ENCODE measurements at places on chromosomes 2 and 18.

DNA sequence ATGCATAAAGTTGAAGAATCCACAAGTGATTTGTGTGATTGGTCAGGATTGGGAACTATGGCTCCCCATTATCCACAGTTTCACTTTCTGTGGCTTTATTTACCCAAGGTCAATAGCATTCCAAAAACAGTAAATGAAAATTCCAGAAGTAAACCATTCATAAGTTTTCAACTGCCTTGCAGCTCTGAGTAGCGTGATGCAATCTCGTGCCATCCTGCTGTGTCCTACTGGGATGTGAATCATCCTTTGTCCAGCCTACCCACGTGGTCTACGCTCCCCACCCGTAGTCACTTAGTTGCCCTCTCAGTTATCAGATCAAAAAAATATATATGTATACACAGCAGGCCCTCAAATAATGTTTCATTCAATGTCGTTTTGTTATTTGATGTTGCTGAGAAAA, 89.0 kb upstream of the DLGAP1 start:
- DNase-seq = no peak

- DNase-seq = peak; percentile 18
These were observed 14.2 kb upstream of the DOCK10 start for GRCh38 chr2:225056330-225057073.

GRCh38 chr2:218317835-218318234, 25.5 kb upstream of the TMBIM1 start:
- DNase-seq = no peak

- no peak for DNase-seq
These were observed 8.7 kb downstream of the PTH2R start for GRCh38 chr2:208415255-208415654.

- DNase-seq = no peak
These were observed 3.9 kb upstream of the NPPC start for GRCh38 chr2:231929961-231930592.

DNA sequence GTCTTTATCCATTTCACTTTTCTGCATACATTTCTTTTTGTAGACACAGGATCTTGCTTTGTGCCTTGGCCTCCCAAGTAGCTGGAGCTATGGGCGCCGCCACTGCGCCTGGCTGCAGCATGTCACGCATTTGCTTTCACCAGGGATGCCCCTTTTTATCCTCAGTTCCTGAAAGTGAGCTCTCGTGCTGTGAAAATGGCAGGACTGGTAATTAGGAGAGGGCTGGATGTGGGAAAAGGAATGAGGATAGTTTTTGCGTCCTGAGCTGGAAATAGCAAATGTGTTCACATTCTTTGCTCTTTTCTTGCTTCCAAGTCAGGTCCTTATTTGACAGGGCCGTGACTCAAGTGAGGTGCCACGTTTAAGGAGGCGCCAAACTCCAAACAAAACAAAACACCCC, 104.6 kb downstream of the LDLRAD4 start:
- DNase-seq = no peak

GRCh38 chr18:34709104-34709503, 994 bp upstream of the DTNA start:
- DNase-seq = peak; percentile 73

GRCh38 chr2:213320604-213321003, 36.3 kb downstream of the SPAG16 start:
- no peak for DNase-seq

DNA sequence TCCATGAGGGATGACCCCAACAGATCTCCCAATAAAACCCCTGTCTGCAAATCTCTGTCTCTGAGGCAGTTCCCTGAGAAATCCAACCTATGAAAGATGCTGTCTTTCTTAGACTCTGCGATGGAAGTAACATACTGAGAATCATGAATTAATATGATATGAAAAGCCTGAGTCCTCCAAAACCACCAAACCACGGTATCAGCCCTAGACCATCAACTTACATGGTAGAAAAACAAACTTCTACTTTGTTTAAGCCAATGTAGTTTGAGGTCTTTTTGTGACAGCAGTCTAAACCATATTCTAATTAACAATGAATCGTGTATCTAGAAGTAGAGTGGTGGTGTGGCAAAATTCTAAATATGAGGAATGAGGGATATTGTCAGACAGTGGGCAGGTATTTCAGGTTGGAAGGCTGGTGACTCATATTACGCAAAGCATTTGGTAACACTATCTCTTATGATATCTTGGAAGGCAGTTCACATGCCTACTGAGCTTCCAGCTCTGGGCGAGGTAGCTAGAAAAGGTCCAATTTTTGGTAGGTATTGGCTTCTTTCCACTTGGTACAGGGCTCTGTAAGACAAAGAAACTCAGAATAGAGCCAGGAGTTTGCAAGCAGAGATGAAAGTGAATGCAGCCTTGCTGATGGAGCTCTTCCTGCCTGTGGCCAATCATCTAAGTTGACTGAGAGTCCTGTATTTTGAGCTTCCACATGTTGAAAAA, 215.8 kb downstream of the ZFP36L2 start:
- DNase-seq = no peak

DNA sequence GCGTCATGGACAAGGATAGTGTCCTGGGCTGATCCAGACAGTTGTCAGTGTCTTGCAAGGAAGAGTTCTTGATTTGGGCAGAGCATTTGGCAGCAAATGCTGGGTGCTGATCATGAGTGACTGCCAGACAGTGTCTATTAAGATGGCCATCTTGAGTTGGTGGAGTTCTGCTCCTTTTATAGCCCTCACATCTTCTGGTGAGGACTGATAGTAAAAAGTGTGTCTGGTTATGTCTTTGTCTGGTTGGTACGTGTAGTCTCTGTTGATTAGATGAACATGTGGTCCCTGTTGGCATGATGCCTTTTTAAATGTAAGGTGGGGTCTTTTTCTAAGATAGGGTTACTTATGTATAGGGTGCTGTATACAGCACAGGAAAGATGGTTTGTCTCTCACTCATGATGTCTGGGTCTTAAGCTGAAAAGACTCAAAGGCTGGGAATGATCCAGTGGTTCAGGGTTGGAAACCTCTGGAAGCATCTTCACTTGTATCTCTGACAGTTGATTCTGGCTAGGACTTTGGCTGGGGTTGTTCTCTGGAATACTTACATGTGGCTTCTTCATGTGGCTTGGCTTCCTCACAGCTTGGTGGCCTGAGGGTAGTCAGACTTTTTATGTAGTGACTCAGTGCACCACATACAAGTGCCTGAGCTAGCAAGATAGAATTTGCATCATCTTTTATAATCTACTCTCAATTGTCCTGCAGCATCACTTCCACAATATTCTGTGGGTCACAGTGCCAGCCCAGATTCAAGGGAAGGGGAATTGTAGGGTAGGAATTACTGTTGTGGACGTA, 11.8 kb downstream of the MTX2 start:
- DNase-seq = peak; percentile 81

DNA sequence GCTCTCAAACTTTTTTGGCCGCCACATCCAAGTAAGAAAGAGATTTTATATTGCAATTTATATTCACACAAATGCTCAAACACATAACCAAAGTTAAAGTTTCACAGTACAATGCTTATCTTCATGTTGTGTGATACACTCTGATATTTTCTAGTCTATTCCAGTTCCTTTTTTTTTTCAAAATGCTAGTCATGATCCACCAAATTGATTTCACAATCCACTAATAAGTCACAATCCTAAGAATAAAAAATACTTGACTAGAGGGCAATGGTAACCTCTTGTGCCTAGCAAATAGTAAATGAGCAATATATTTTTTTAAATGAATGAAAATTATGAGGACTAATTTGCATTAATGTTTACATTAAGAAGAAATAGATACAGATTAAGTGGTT, 5.8 kb upstream of the PTPN4 start:
- no peak for DNase-seq

DNA sequence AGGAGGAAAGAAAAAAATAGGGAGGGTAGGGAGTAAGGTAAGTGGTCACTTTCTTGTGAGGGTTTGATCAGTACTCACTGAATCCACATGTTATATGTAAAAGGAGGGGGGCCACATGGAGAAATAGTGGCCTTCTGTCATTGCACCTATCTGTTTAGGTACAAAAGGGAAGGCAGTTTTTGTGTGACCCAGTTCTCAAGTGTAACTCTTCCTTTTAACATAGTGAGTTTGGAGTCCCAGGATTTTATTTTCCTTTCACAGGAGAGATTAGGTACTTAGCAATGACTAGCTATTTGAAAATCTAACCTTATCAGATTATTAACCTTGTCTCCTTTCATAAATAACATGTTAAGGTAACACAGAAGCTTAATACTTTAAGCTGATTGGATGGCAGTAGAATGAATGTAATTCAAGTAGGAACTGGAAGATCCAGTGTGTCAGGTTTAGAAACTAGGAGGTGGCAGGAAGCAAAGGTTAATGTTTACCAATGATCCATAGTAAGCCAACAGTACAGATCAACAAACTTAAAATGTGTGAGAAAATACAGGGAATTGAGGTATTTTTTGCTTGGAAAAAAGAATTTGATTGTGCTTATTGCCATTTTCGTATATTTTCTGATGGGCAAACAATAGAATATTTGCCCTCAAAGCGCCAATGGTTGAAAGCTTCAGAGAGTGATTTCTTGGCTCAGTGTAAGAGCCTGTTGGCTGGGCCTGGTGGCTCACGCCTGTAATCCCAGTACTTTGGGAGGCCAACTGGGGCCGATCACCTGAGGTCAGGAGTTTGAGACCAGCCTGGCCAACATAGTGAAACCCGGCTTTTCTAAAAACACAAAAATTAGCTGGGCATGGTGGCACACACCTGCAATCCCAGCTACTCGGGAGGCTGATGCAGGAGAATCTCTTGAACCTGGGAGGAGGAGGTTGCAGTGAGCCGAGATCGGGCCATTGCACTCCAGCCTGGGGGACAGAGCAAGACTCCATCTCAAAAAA, 11.3 kb downstream of the HNMT start:
- DNase-seq = no peak

- DNase-seq = no peak
These were observed 23.6 kb downstream of the FAM171B start for GRCh38 chr2:186717320-186718007.

DNA sequence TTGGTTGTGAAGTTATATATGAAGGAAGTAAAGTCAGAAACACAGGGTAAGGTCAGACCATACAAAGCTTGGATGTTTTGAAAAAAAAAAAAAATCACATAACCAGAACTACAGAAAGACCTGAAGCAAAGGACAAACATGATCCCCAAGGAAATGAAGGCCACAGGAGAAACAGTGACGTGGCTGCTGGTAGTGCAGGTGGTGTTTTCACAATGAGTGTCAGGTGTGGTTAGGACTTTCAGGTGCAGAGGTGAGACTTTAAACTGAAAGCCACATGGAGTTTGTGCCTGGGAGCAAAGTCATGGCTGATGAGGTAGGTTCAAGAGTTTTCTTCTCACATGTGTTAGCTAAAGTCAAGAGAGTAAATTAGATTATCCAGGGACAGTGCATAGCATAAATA, 270.7 kb downstream of the PIEZO2 start:
- no peak for DNase-seq

DNA sequence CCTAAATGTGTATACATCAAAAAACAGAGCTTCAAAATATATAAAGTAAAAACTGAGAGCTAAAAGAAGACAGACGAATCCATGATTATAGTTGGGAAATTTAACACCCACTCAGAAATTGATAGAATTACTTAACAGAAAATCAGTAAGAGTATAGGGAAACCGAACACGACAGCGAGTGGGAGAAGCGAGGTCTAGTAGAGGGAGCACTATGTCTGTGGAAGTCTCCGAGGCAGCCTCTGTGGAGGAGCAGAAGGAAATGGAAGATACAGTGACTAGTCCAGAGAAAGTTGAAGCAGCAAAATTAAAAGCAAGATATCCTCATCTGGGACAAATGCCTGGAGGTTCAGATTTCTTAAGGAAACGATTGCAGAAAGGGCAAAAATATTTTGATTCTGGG, 38.8 kb downstream of the NMS start:
- DNase-seq = no peak

GRCh38 chr2:233384811-233385488, 30.7 kb downstream of the DGKD start:
- DNase-seq = peak; percentile 15

DNA sequence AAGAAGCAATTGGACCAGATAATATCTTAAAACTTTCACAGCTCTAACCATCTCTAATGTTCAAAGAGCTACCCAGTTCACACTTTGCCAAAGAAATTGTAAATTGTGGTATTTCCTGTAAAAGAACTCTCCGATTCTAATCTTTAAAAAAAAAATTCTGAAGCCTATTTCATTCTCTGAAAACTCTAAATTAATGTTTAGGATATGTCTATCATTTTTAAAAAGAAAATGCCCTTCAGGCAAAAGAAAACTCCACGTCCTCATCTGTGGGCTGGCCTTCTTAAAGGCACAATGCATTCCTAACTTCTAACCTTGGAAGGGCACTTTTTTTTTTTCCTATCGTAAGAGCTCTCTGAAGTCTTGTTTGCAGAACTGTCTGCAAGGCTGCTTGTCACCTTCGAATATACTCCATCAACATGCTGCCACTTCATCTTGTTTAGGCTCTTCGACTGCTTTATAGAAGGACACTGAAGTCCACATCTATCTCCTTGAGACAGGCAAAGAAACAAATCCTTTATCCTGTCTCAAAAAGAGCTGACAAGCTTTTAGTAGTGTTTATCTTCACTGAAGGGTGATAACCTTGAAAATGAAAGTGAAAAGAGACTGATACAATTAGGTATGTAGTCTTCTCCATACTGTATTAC, 124.3 kb upstream of the SLC39A10 start:
- DNase-seq = peak; percentile 31

- no peak for DNase-seq
These were observed 2.1 kb downstream of the SERTAD2 start for GRCh38 chr2:64651590-64651989.

GRCh38 chr2:110773401-110773921, 41.1 kb downstream of the ACOXL start:
- no peak for DNase-seq

GRCh38 chr2:200356857-200357384, 50.4 kb downstream of the SPATS2L start:
- peak; percentile 82 for DNase-seq

- DNase-seq = no peak
These were observed 309.5 kb downstream of the KIAA1328 start for GRCh38 chr18:37138456-37138855.

- DNase-seq = no peak
These were observed 349.3 kb upstream of the CDH2 start for GRCh38 chr18:28526196-28526595.

GRCh38 chr2:216554755-216555154, 56.1 kb downstream of the RPL37A start:
- DNase-seq = no peak
